ENCODE measurements at places on chromosomes 3 and 15. TPM values are rescaled to one million over a fixed set of nuclear protein-coding genes. Genes with fewer than 3 reads are reported as not detected.

The SSUH2 gene
- total RNA-seq, result 0.94 TPM

The DZIP3 gene
- 27.6 TPM for total RNA-seq

The EFCAB12 gene
- 0.34 TPM for total RNA-seq

The FAM174B gene
- 22.1 TPM for total RNA-seq

The PARL gene
- 74.3 TPM for total RNA-seq

The KBTBD13 gene
- total RNA-seq, result 0.05 TPM

The LRRN1 gene
- total RNA-seq, result 121 TPM

The AHSG gene
- total RNA-seq, result 1.5 TPM

The CCDC9B gene
- 1.8 TPM for total RNA-seq

DNA sequence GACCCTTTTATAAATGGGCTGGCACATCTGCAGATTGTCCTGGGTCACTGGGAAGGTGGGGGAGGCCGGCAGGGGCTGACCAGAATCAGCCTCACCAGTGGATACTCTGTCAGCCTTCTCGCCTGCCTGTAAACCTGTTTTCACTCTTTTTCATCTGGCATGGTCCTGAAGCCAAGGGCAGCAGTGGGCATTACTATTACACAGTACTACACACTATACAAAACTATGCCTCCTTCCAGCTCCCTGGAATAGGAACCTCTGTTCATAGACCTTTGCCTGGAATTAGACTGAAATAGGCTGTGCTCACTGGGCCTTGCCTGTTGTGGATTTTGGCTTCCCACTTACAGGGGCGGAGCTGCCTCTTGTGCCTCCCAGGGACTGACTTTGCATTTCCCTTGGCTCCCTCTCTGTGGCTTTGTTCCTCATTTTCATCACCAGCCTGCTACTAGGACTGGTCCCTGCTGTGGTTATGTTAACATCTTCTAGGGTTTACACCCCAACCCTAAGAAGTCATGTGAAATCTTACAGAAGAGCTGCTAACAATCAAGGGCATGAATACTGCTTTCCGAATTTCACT, 120.7 kb downstream of the FNDC3B start:
- no peak for DNase-seq

GRCh38 chr3:120160050-120160449, 65.8 kb upstream of the GSK3B start:
- peak; percentile 19 for DNase-seq

DNA sequence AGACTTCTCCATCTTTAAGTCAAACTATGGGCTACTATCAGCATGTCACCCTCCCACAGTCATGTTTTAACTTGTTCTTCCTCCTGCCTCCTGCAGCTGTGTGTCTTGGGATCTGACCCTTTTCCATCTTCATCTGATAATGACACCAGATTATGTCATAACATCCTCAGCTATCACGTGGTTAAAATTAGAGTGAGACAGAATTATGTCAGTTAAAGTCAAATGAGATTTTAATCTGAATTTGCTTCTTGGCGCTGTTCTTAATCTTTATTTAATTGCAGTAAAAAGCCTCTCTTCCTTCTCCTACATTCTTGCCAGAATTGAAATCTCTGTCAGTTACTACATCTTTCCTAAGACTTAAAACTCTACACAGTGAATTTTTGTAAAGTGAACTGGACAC, 107.2 kb downstream of the ARPP21 start:
- no peak for DNase-seq

GRCh38 chr3:164113371-164114332, 964.6 kb downstream of the SI start:
- no peak for DNase-seq

DNA sequence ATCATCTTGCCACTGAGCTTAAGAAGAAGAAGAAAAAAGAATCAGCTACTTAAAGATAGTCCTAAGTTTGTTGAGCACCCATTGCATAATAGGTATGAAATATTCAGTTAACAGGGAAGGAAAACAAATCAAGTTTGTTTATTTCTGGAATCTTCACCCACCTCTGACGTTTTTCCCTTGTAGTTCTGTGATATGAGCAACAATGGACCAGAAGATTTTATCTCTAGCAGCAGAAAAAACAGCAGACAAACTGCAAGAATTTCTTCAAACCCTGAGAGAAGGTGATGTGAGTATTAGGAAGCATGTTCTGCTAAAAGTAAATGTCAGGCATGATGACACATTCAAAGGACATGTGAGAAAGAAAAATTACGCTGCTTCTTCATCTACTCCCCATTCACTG, 3.7 kb downstream of the FANCI start:
- DNase-seq, result no peak

DNA sequence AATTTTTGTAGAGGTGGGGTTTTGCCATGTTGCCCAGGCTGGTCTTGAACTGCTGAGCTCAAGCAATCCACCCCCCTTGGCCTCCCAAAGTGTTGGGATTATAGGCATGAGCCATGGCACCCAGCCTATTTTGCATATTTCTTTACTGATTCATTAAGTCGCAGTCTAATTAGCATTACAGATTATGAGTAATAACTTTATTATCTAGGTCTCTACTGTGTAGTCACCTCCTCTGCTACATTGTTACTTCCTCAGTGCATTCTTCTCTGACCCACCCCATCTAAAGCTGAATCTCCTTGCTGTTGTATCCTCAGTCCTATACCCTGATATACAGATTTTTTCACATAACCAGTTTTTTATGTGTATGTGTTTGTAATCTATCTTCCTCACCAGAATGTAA, 61.7 kb downstream of the TFDP2 start:
- no peak for DNase-seq

- DNase-seq, result no peak
Measured at GRCh38 chr15:100653608-100654007, 51.2 kb downstream of the ASB7 start.

DNA sequence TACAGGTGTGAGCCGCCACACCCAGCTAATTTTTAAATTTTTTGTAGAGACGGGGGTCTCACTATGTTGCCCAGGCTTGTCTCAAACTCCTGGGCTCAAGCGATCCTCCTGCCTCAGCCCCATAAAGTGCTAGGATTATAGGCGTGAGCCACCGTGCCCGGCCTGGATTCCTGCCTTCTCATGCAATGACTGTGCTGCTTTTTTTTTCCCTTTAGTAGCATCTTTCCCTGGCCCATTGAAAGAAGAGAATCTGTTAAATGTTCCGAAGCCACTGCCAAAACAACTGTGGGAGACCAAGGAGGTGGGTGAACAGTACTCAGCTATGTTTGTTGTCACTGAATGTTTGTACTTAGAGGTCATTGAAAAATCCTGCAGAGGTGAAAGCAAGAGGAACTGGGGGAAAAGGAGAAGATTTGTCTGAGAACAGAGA, 88.0 kb downstream of the CRTC3 start:
- no peak for DNase-seq

DNA sequence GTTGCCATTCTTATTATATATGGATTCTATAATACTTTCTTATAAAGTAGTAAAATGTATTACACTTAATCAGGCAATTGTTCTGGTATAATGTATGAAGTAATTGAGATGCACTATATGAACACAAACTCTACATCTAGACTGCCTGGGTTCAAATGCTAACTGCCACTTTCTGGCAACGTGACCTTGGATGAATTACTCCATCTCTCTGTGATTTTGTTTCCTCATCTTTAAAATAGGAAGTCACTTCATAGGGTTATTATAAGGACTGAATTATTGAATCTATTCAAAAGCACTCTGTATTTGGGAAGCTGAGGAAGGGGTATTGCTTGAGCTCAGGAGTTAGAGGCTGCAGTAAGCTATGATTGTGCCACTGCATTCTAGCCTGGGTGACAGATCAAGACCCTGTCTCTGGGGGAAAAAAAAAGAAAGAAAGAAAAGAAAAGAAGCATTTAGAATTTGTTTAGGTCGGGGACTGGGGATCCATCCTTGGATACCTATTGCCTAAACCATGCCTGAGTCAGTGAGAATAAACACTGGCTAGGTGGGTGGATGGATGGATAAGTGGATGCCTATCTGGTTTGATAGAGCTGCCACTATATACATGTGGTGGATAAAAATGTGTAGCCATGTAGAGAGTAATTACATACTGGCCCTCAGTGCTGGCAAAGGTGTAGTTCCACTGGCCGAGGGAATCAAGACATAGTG, 2.5 kb downstream of the TM4SF1 start:
- no peak for DNase-seq

DNA sequence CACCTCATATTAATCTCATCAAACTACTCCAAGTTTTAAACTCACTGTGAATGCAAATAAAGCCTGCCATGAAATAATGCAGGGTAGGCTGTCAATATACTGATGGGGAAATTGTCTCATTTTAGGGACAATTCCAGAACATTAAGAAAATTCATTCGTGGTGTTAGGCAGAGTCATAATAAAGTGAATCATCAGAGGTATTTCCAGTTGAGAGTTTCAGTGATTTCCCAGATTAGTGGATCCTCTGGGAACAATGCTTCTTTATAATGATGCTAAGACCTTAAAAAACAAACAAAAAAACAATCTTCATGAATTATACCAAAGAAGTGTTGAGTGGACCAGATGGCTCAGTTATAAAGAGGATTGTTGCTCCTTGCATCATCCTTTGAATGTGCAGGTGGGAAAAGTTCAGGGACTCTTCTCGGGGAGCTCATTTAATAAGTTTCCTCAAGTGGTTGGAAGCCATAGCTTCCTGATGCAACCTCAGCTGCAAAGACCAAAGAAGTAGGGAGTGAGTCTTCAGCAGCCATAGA, 360.9 kb upstream of the TRIM42 start:
- DNase-seq, result no peak

DNA sequence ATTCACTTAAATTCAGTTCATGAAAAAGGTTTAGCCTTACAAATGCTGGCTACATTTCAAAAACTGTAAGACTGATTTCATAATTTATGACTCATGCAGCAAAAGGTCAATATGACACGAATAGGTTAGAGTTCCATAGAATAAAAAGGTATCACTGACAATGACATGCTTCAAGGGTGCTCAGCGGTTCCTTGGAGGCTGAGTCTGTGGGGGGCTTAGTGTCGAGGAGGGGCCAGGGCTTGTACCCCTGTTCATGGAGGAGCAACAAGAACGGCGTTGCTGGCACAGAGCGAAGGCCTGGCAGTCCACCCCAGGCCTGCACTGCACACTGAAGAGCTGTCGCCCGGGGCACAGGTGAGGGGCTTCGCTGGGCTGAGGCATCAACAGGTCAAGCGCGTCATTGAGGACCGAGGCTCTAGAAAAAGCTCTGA, 174.2 kb downstream of the NR1D2 start:
- DNase-seq, result no peak

DNA sequence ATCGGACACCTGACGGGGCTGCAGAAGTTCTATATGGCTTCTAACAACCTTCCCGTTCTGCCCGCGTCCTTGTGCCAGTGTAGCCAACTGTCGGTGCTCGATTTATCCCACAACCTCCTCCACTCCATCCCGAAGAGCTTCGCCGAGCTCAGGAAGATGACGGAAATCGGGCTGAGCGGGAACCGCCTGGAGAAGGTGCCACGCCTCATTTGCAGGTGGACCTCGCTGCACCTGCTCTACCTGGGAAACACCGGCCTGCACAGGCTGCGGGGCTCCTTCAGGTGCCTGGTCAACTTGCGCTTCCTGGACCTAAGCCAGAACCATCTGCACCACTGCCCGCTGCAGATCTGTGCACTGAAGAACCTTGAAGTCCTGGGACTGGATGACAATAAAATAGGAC, 9.8 kb upstream of the LRRC34 start:
- no peak for DNase-seq

DNA sequence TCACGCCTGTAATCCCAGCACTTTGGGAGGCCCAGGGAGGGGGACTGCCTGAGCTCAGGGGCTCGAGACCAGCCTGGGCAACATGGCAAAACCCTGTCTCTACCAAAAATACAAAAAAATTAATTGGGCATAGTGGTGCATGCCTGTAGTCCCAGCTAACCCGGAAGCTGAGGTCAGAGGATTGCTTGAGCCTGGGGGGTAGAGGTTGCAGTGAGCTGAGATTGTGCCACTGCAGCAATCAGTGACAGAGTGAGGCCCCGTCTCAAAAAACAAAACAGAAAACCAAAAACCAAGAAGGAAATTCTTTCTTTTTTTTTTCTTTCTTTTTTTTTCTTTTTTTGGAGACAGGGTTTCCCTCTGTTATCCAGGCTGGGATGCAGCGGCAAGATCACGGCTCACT, 3.5 kb downstream of the SPATA12 start:
- no peak for DNase-seq

DNA sequence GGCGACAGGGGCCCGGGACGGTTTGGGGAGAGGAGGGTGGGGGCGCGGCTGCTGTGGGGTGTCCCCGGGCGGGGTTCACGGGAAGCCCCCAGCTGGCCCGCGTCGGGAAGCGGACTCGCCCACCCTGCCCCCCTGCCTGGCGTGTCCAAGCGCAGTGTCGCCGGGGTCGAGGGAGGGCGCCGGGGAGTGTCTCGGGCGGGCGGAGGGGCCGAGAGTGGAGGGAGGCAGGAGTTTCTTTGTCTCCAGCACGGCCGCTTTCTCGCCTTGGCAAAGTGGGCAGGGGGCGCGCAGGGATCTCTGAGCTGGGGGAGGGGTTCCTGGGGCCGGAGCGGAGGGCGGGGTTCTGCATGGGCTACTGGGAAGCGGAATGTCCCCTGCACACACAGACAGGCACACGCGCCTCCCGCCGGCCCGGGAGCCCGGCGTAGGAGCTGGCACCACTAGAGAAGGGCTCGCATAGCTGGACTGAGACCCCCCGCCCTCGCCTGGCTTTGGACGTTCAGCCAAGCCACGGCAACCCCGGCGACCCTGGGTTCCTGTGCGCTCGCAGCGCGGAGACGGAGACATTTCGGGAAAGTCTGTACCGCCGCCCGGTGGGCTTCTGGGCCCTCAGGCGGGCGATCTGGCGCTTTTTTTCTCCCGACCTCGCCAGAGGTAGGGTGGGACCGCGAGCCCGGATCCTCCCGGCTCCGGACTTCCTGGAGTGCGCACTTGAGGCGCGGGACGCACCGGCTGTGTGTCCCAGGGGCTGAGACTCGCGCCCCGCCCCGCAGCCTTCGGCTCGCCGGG, 822 bp downstream of the ST8SIA2 start:
- peak; percentile 53 for DNase-seq

GRCh38 chr15:100097342-100098127, 244.2 kb downstream of the ADAMTS17 start:
- no peak for DNase-seq

GRCh38 chr3:32963871-32964270, 12.4 kb downstream of the CCR4 start:
- DNase-seq, result no peak

DNA sequence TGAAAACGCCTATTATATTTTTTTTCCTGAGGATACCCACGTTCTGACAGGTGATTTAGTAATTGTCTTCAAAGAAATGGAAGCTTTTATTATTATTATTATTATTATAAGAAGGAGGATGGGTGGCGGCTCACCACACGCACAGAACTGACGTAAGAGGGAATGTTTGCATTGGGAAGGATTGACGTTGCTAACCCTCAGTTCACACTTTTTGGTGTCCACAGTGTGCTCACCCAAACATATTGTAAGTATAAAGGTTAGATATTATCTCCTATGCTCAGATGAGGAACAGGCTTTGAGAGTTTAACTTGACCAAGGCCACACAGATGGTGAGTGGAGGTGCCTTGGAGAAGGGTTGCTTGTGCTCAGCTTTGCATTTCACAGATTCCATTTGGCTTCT, 533.5 kb upstream of the TBL1XR1 start:
- no peak for DNase-seq

GRCh38 chr15:44712346-44713005, 1.2 kb downstream of the B2M start:
- no peak for DNase-seq

Data from WTC11 (cell line).